Non-pigmented ciliary epithelial cell (primary cell): ENCODE measurements at places on chromosomes 5 and 9.

- no peak for DNase-seq
Observed at GRCh38 chr5:87298692-87299362, 31.1 kb downstream of the RASA1 start.

GRCh38 chr5:173742432-173742816, 126.0 kb upstream of the BOD1 start:
- no peak for DNase-seq

DNA sequence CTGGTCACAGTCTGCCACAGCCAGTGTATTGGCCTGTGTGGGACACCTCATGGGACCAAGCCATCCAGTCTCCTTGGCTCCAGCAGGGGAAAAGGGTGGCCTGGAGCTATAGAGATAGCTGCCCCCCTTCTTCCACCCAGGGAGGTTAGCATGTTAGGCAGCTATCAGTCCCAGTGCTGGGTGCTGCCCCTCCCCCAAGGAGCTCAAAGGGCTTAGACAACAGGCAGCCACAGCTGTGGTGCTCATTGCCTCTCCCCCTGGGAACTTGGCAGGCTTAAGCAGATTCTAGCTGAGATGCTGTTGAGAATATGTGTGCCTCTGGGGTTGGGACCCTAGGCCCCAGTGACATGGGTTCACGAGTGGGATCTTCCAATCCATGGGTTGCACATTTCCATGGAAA, 226.0 kb upstream of the PTGER4 start:
- DNase-seq = no peak

DNA sequence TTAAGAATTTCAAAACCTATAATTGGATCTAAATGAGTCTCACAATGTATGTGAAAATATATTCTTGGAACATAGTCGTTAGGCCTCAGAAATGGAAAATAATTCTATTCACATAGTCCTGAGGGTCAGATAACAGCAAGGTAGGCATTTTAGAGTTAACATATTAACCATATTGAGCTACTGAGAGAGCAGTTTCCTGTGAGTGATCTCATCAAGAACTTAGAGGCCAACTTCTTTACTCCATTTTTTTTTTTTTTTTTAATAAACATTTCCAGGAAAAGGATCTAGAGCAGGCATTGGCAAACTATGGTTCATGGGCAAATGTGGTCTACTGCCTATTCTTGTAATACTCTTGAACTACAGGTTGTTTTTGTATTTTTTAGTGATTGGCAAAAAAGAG, 26.6 kb downstream of the RAB24 start:
- DNase-seq = no peak

DNA sequence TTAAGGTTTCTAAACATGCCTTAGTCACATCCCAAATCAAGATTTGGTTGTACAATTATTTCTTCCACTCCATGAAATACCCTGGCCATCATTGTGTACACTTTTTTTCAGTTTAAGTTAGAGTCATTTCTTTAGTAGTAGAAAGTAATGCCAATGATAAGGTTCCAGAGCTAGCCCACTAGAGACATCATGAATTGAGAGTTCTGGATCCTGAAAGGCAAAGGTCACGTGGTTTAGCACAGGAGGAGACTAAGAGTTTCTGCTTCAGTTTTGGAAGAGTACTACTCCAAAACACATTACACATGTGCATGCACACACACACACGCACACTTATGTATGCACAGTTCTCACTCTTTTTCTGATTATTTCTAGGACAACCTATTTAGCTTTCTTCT, 4.8 kb upstream of the SREK1 start:
- DNase-seq = no peak

GRCh38 chr5:89988129-89988810, 421.3 kb downstream of the CETN3 start:
- no peak for DNase-seq

DNA sequence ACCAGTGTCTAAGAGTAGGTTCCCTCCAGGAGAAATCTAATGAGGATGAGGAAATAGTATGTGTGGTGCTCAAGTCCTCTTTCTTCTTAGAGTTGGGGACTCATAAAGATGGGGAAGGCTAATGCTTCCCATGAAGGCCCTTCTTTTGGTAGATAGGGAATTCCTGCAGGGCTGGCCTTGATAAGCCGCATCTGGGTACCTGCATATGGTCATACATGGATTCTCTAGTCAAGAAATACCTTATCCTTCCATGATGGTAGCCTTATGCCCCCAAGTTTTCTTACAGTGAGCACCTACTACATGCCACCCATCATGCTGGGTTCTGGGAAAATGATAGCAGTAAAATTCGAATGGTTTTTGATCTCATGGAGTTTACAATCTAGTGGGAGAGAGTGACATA, 382.6 kb downstream of the KDM4C start:
- DNase-seq = no peak

GRCh38 chr9:111052791-111053190, 14.5 kb upstream of the LPAR1 start:
- no peak for DNase-seq

- no peak for DNase-seq
Observed at GRCh38 chr5:40492056-40492455, 187.7 kb upstream of the PTGER4 start.

DNA sequence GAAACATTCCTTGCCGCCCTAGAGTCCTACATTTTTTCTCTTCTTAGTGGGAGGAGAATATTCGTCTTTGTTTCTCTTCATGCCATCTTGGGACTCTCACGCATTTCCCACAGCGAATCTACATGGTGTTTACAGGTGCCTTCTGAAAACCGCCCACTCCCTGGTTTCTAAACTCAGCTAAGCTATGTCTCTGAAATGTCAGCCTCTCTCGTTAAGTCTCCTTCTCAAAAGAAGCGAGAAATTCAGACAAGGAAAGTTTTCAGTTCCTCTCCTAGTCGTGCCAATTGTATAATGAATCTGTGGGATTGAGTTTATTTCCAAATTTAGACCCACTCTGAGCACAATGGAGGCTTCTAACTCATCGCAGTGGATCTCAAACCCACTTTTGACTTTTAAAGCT, 186.8 kb upstream of the NFIB start:
- no peak for DNase-seq

DNA sequence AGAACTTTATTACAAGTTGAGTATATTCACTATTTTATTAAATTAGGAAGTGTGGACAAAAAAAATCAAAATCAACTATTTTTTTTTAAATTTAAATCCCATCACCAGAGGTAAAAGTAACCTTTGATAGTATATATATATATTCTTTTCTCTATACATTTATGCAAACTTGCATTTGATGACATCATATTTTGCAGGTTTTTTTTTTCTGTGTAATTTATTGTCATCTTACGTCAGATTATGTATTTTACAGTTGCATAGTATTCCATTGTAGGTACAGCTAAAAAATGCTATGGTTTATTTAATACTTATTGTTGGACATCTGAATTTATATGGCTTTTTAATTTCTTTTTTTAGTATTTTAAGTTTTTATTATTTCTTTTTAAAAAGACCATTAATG, 25.5 kb downstream of the APC start:
- no peak for DNase-seq

GRCh38 chr9:107750741-107751566, 261.4 kb upstream of the KLF4 start:
- peak; percentile 90 for DNase-seq

GRCh38 chr9:133946840-133947486, 45.2 kb downstream of the VAV2 start:
- no peak for DNase-seq
